Activated T-cell treated with anti-CD3 and anti-CD28 coated beads for 24 hours (primary cell): ENCODE measurements at places on chromosomes 11 and 22.

- DNase-seq = no peak
Observed at GRCh38 chr11:24391167-24391566, 105.7 kb upstream of the LUZP2 start.

DNA sequence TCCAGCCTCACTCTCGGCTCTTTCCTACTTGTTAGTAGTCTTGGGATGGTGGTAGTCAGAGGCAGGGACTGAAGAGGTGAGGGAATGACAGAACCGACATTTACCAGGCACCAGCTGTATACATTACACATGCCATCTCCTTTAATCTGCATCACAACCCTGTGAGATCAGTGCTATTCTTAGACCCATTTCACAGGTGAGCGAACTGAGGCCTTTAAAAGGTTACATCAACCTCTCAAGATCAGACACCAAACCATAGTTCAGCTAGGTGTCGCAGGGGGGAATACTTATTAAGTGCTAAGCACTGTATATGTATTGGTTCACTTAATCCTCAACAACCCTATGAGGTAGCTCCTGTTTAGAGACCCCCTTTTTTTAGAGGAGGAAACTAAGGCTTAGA is 5.6 kb downstream of the PLA2G3 start:
- no peak for DNase-seq

GRCh38 chr22:46240907-46241306 is 9.2 kb downstream of the CDPF1 start:
- DNase-seq = no peak

GRCh38 chr11:45110562-45110961 is 35.9 kb upstream of the PRDM11 start:
- DNase-seq = no peak

DNA sequence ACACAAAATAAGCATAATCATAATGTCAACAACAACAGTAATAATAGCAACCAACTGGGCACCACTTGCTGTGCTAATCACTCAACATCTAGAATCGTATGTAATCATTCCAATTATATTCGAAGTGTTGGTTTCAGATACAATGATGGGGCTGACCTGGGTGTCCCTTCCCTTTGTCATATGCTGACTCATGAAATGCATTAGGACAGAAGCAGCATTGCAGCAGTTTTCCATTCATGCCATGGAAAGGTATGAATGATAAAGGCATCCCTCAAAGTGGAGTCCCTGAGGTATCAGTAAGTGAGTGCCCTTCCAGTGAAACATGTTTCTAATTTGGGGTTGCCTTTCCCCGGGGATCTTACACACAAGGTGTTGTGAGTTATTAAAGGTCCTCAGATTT is 46.3 kb upstream of the ANO3 start:
- DNase-seq = no peak

DNA sequence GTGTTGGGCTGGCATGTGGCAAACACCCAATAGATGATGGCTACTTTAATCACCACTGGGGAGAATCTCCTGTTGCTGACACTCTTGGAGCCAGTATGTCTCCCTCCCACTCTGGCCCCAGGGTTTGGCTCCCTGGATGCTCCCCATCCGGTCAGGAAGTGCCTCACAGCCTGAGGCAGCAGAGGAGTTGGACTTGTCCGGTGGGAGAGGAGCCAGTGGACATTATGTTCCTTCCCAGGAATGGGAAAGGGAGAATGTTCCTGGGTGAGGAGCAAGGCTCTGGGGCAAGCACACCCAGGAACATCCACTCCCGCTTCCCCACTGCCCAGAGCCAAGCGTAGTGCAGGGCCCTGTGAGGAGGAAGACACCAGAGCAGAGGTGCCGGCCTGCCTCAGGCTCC is 84.6 kb upstream of the NAV2 start:
- DNase-seq = no peak

GRCh38 chr22:29723766-29724165 is 4.0 kb downstream of the CABP7 start:
- DNase-seq = no peak

- no peak for DNase-seq
Observed at GRCh38 chr11:122678406-122678805, 22.9 kb downstream of the UBASH3B start.

- peak; percentile 84 for DNase-seq
Observed at GRCh38 chr11:65425105-65425970, 2.7 kb downstream of the NEAT1 start.

DNA sequence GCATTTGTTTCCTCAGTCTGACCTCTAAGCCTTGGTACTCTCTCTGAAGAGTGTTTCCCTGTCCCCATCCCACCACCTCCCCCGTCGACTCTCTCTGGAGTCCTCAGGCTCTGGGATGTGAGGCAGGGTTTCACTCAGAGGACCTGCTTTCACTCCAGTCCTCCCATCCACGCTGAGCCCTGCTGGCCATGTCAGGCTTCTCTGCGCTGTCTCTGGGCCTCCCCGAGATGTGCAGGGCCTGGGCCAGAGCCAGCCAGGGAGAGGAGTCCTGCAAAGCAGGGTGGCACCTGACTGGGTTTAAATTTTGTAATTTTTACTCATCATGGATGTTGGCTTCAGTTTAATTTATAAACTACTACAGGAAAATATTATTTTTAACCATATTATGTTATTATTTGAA is 3.3 kb downstream of the SCGB2A2 start:
- DNase-seq = no peak

GRCh38 chr22:35191412-35191811 is 65.9 kb upstream of the HMGXB4 start:
- DNase-seq = no peak

GRCh38 chr11:8610532-8611116 is 16.6 kb upstream of the STK33 start:
- no peak for DNase-seq

- DNase-seq = no peak
Observed at GRCh38 chr11:77642228-77642627, 4.6 kb upstream of the CLNS1A start.

GRCh38 chr22:21074102-21074715 is 28.5 kb downstream of the LRRC74B start:
- no peak for DNase-seq

DNA sequence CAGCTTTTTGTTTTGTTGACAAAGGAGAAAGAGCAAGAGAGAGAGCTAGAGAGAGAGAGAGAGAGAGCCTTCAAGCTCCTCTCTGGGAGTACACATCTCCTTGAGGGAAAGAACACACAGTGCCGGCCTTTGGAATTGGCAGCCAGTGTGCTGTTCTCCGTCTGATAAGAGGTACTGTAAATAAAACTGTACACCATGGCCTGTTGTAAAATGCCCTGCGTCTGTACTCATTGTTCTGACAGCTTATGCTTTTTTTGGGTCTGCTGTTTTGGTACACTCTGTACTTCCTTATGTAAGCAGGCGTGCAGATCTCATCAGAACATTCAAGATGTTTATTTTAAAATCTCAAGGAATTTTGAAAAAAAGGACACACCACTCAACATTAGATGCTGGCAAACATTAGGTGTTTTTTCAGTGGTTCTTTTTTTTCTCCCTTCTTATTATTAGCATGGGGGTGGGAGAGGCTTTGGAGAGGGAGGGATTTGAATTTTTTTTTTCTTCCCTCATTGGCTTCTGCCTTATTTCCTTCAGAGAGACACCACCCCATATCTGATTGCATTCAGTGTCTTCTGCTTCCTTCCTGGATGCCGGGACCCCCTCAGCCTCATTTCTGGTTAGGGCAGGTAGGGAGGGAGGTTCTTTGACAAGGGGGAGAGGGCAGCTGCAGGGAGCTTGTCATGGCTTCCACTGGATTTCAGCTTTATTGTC is 116.8 kb upstream of the NNMT start:
- DNase-seq = no peak

GRCh38 chr11:123798079-123798478 is 8.1 kb downstream of the OR6M1 start:
- DNase-seq = no peak

DNA sequence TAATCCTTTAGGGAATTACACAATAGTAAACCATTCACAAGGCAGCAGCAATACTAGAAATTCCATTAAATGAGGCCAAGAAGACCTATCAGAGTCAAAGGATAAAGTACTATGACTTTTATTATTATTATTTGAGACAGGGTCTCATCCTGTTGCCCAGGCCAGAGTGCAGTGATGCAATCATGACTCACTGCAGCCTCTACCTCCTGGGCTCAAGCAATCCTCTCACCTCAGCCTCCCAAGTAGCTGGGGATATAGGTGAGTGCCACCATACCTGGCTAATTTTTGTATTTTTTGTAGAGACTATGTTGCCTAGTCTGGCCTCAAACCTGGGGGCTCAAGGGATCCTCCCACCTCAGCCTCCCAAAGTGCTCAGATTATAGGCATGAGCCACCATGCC is 51.8 kb downstream of the TTC28 start:
- DNase-seq = no peak

DNA sequence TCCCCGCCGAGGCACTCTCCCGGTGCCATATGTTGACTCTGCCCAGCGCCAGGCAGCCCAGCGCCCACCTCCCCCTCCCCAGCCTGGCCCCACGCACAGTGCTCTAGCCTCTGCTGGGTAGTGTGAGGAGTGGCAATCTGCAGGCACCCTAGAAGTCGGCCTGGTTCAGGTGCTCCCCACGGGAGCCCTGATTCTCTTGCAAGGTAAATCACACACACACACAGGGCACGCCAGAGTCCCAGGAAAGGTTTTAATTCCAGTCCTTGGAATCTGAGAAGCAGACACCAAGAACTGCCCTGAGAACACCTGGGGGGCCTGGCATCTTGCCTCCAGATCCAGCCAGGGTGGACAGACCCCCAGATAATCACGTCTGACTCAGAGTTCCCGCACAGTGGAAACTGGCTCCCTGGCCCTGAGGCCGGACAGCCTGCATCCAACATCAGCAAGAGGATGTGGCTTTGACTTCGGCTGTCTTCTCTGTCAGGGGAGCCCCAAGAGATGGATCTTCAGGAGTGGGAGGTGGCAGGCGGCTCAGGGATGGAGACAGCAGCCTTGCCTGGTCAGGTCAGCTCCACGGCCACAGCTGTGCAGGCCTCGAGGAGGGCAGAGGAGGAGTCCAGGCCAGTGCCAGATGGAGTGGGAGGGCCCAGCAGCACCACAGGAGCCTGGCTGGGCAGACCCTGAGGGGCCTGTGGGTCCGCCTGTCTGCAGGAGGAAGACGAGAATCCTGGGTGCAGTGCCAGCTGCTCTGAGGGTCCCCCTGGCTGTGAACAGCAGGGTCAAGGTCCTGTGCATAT is 1.1 kb upstream of the RIN1 start:
- DNase-seq = no peak

GRCh38 chr11:20097319-20098221 is 62.7 kb downstream of the DBX1 start:
- DNase-seq = no peak
